ENCODE measurements at places on chromosomes 11 and 22.

GRCh38 chr22:47854251-47854650 is 1091.8 kb downstream of the TBC1D22A start:
- no peak for DNase-seq

DNA sequence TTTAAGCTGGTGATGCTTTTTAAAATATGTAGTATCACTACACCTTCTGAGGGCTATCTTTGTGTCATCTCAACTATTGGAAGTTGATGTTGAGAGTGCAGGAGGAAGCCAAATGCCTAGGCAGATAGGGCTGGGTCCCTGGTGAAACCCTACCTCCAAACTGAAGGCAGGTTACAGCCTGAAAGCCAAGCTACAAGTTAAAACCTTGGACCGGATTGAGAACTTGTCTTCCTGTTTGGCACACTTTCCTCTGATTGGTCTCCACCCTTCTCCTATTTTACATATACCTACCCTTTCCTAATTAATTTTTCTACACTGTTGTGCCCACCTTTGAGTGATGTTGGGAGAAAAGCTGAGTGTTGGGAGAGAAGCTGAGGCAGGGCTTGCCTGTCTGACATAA is 287.8 kb upstream of the CNTN5 start:
- DNase-seq = no peak

GRCh38 chr11:112297248-112297866 is 36.7 kb upstream of the PLET1 start:
- DNase-seq = no peak

- DNase-seq = peak; percentile 58
Measured at GRCh38 chr22:36823186-36823839, 6.5 kb upstream of the PVALB start.

- no peak for DNase-seq
Measured at GRCh38 chr22:37982151-37982785, 2.1 kb downstream of the SOX10 start.

Data from glomerular endothelial cell (primary cell).